ENCODE measurements at places on chromosomes 7 and 10.

GRCh38 chr7:121081327-121081936 lies 92.9 kb downstream of the CPED1 start:
- DNase-seq: no peak

DNA sequence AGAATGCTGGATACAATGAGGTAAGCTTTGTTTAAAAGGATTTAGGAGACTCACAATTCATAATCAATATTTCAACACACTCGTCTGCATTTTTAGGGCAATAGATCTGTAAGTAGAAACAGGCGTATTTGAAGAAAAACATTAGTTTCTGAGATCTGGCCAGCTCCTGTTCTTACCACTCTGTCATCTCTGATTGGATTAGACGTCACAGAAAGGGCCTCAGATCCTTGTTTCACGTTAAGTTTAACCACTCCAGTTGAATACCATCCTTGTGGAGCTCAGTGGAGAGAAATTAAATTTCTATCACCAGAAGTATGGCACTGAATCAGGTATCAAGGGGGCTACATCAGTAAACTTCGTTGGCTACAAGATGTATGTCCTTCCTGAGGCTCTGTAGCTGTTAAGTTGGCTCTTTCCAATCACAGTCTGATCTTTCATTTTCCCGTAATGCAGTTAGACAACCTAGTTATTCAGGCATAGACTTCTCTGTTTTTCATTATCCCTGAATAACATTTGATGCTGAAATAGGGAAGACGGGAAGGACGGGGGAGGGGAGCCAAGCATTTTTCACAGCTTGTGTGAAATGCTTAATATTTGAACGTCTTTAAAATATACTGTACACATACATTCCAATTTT lies 659.2 kb upstream of the GALNT17 start:
- DNase-seq: no peak

GRCh38 chr10:80966326-80966986 lies 428.8 kb downstream of the SH2D4B start:
- no peak for DNase-seq

DNA sequence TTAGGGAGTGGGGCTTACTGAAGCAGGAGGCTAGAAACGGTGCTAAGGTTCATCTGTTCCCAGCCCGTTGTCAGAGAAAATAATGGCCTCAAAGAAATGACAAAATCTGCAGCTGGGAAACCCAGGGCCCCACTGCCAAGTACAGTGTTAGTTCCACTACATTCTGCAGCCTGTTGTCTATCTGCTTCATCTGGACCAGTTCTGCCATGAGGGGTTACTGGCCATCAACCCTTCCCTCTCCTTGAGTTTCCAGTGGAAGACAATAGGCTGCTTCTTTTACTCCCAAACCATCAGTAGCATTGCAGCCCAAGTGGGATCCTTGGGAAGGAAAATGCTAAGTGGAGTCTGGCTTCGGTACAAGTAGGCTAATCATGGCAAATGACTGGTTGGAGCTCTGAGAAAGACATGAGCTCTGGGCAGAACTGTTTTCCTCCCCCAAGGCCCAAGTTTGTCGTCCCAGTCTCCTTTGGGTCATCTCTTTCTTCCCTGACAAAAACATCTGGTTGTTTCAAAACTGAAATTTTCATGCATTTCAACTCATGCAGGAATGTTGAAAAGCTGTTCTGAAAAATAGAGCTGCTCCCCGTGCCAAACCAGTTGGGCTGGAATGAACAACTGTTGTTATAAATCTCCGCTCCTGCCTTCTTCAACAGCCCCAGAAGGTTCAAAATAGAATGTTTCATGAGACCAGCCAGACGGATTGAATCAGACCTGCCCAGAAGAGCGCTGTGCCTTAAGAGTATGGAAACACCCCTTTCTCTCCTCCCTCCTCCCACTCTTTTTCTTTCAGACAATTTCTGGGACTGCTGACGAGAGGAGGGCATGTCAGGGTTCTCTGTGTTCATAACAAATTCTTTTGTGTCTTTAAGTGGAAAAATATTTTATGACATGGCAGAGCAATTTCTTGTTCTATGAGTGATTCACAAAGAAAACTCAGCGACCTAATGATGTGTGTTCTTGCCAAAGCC lies 116.6 kb downstream of the RAB18 start:
- DNase-seq: no peak

DNA sequence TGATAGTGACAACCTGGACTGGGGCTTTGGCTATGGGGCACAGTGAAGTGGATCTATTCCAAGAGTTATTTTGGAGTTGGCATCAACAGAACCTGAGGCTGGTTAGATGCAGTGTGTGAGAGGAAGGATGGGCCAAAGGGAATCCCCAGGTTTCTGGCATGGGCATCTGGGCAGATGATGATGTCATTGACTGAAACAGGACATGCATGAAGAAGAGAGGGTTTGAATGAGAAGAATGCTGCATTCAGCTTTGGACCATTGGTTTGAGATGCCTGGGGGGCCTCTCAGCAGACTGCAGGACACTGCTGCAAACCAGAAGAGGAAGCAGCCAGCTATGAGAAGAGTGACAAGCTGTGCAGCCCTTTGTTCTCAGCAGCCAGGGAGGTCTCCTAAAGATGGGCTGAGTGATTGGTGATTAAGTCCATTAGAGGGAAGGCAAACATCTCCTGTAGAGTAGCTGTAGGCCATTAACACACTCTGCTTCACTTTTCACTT lies 23.1 kb upstream of the PIK3CG start:
- DNase-seq: no peak

- peak; percentile 64 for DNase-seq
Measured at GRCh38 chr7:16652888-16653287, 6.9 kb downstream of the BZW2 start.

GRCh38 chr7:77416621-77417371 lies 647 bp upstream of the GSAP start:
- DNase-seq: no peak

Measured in lower lobe of right lung (tissue), 2 donors.